ENCODE measurements at places on chromosomes 6 and 20. TPM values are rescaled to one million over a fixed set of nuclear protein-coding genes. Genes with fewer than 3 reads are reported as not detected.

DNA sequence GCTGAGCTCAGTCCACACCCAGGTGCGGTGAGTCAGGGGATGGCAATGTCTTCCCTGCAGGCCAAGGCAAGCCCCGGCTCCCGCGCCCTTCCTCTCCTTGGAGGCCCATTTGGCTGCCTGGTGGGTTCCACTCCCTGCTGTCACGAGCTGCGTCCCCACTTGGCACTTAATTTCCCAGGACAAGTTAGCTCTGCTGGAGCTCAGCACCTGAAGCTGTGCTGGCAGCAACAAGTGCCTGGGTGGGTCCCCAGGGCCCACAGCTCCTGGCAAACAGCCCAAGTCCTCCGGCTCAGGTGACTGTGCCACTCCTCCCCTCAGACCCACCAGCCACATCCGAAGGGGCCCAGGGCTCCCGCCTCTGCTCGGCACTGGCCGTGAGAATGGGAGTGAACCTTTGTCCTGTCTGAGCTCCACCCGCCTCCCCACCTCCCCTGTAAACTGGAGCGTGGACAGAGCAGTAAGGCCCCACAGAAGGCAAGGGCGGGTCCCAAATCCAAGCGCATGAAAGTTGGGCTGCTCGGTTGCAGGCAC lies 16.9 kb downstream of the LAMA5 start:
- peak; percentile 62 for DNase-seq

DNA sequence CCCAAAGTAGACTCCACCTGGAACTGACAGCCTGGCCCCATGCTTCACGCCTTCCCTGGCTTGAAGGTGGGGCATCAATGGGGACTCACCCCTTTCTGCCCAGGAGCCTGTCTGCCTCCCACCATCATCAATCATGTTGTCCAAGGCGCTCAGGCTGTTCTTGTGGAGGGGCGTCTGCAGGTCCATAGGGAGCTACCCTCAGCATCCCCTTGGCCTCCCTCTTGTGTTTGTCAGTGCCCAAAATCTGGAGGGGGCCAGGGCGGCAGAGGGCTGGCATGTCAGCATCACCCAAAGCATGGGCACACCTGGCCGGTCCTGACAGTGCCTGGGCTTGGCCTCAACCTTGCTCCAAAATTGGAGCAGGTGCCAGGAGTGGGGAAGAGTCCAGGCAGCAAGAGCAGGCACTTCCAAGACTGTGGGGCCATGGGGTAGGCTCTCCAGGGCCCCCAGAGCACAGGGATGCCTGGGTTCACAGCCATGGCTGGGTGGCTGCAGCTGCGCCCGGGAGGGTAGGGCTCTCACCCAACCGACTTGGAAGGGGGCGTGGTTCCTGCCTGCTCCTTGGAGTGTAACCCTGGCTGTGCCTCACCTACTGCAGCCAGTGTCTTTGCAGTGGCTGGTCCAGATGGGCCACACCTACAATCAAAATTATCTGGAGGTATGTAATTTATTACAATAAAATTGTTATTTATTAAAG lies 903.4 kb downstream of the EYS start:
- no peak for DNase-seq

- DNase-seq: no peak
Measured at GRCh38 chr6:42349753-42350511, 101.8 kb downstream of the TRERF1 start.

- DNase-seq: no peak
Measured at GRCh38 chr6:35251949-35252348, 7.6 kb upstream of the ZNF76 start.

NFATC2 gene
- total RNA-seq: 1.5 TPM

- DNase-seq: no peak
Measured at GRCh38 chr6:128443553-128443952, 76.8 kb downstream of the PTPRK start.

DNA sequence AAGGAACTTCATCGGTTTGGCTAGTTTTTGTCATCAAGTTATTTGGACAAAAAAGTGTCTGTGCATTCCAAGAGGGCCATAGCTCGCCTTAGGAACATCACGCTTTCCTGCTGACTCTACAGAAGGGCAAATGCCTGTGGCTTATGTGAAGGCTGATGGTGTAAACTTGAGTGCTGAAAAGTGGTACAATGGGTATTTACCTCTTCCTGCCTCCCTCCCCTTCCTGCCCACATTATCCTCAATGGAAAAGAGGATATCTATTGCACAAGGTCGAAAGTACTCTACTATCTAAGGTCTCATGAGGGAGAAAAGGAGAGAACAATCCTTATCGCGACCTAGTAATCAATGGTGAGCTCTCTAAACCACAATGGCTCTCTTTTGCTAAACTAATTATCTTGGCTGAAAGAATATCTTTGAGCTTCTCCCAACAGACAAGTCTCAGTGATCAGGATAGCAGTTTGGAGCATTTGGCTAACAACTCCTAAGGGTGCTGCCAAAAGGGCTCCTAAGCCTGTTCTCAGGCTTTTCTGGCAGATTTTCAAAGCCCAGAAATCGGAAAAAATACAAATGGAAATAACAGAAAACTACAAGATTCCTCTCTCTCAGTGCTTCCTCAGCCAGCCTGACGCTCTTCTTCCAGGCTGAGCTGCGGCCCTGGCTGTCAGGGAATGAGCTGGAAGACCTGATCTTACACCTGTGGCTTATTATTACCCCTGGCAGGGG lies 42.6 kb upstream of the ENPP1 start:
- DNase-seq: peak; percentile 49

DNA sequence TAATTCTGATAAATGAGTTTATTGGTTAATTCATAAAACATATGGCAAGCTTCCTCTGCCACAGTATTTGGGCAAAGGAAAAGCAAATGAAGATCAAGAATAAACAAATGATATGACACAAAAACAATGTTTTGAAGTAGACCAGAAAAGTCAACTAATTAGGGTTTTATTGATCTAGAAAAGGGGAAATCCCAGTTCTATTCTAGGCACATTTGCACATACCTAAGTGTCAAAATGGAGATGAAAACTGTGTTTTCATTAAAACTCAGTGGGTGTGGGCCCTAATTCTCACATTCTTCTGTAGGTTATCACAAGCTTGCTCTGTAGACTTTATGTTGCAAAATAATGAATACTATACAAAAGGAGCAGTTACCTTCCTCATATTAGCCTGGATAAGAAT lies 69.0 kb upstream of the TENT5A start:
- DNase-seq: no peak

PI16 gene
- total RNA-seq: not detected

GRCh38 chr6:39891976-39892375 lies 42.3 kb downstream of the MOCS1 start:
- no peak for DNase-seq

- no peak for DNase-seq
Measured at GRCh38 chr6:108948181-108948661, 100.0 kb downstream of the ARMC2 start.

DNA sequence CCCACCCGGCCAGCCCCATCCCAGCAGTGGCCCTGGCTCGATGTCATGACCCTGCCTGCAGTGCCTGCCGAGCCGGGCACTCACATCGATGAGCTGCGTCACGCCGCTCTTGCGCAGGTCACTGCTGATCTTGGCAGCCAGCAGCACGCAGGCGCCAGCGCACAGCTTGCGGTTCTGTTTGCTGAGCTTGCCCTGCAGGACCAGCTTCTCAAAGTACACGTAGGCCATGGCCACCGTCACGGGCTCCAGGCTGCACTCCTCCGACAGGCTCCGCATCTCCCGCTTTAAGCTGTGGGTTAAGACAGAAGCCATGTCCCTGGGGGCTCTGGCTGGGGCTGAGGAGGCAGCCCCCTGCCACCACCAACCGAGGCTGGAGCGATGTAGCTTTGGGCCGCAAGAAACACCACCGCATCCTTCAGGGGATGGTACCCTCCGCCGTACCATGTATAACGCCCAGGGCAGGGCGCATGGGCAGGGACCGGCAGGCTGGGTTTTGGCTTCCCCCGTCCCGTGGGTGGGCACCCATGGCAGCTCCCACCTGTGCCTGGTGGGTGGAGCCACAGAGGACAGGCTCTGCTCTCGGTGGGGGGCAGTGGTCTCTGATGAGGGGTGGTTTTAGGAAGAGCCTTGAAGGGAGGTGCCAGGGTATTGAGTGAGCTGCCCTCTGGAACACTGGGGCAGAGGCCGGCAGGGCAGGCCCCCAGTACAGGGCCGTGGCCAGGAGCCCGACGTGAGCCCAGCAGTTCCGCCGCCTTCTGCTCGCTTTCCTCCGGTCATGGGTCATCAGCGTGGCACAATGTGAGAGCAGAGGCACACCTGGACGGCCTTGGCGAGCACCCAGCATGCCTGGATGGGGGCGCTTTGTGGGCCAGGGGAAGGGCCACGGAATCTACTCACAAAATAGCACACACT lies 4.5 kb downstream of the RPS21 start:
- DNase-seq: no peak

- no peak for DNase-seq
Measured at GRCh38 chr6:164045082-164045481, 630.6 kb downstream of the QKI start.

RAET1G gene
- total RNA-seq: not detected

GRCh38 chr6:116779573-116780164 lies 14.2 kb upstream of the FAM162B start:
- DNase-seq: no peak

- DNase-seq: no peak
Measured at GRCh38 chr6:41228096-41228495, at the start of gene TREML4. Gene TREML4, plus strand, starts transcription at chr6:41228349. Its CDS starts 79 bp downstream, at chr6:41228428.

GRCh38 chr6:42095094-42095493 lies 44.8 kb downstream of the TAF8 start:
- DNase-seq: no peak

DNA sequence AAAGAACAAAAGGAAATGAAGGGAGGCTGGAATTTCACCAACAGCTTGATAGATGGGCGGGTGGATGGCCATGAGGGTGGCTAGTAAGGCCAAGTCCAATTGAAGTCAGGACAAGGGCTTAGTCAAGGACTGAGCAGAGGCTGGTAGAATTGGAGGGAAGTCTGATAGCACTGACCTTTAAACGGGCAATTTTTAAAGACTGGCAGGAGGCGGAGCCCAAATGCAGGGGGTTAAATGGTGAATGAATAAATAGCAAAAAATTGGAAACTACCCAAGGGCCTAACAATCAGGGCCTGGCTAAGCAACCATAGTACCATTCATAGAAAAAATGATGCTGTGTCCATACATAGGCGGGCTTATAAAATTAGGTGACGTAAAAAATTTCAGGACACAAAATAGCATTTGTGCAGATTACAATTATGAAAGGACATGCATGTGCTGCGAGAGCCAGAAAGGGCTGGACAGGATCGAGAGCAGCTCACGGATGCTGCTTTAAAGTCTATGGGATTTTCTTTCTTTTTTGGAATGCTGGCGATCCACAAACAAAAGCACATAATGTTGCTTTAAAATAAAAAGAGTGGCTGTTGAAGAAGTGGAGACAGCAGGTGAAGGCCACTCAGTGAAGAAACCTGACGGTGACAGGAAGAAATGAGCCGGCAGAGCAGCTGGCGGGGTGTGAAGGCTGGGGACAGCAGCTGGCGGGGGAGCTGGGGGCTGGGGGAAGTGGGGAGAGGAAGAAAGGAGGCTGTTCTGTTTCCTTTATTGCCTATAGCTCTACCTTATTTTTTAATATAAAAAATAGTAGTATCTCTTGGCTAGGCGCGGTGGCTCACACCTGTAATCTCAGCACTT lies 42.8 kb upstream of the TAF8 start:
- no peak for DNase-seq

ANKRD66 gene
- not detected for total RNA-seq

All from endodermal cell (in vitro differentiated cells).